Astrocyte of the hippocampus (primary cell): ENCODE measurements at places on chromosomes 4 and X.

GRCh38 chrX:45449982-45450381, 249.3 kb upstream of the DIPK2B start:
- peak; percentile 44 for DNase-seq

DNA sequence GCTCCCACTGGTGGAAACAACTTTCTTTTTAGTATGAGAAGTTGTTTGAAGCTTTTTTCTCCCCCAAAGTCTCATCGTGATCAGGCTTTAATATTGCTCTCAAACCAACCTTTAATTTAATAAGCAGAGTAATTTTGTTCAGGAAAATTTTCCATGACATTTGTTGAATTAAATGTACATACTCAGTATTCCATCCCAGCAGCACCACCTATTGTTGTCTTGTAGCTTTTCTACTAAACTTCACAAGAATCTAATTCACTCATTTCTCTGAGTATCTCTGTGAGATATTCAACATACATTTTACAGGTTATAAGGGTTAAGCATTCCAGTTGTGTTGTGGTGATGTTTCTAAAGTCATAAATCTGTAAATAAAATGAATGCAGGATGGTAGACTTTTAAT, 218.3 kb upstream of the HAND2 start:
- DNase-seq: no peak

- DNase-seq: no peak
Measured at GRCh38 chr4:152148057-152148456, 387.2 kb upstream of the GATB start.

DNA sequence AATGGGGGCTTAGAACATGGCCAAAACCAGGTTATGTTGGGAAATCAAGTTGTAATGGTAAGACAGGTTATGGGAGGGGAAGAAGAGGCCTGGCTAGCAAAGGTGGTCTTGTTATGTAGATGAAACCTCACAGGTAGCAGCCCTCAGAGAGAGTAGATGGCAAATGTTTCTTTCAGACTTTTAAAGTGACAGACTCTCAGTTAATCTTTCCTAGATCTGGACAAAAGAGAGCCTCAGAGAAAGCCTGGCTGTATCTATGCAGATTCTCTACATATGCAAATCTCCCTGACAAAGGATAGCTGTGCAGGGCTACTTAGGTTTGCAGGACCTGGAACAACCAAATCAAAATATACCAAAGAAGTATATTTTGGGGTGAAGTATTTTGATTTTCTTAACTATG, 284.1 kb upstream of the AMOT start:
- no peak for DNase-seq

DNA sequence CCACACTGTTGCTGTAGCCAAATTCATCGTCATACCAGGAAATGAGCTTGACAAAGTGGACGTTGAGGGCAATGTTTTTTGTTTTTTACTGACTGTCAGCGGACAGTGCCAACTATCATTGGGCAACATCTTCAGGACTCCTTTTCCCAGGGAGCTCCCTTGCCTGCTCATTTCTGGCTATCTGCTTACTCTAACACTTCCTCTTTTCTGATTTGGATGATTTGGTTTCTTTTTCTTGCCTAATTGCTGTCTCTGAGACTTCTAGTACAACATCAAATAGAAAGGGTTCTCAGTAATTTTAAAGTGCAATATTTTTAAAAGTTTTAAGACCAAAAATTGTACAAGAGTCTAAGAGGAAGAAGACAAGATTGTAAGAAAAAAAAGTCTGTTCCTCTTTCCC, 92.0 kb upstream of the KLHL4 start:
- no peak for DNase-seq

GRCh38 chr4:54268151-54268550, 39.1 kb downstream of the PDGFRA start:
- DNase-seq: no peak

DNA sequence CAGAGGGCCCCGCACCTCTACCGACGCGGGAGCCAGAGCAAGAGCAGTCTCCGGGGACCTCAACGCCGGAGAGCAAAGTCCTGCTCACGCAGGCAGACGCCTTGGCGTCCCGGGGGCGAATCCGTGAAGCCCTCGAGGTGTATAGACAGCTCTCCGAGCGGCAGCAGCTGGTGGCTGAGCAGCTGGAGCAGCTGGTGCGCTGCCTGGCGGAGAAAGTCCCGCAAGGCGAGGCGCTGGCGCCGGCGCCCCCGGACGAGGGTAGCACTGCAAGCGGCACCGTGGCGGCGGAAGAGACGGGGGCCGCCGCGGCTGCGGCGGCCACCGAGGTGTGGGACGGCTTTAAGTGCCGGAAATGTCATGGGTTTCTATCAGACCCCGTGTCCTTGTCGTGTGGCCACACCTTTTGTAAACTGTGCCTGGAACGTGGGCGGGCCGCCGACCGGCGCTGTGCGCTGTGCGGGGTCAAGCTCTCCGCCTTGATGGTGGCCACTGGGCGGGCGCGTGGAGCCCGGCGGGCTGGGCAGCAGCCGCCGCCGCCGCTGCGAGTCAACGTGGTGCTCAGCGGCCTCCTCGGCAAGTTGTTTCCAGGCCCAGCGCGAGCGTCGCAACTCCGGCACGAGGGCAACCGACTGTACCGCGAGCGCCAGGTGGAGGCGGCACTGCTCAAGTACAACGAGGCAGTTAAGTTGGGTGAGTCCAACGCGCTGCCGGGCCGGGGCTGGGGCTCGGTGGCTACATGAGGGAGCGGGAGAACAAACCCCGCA, 672 bp downstream of the LONRF3 start:
- peak; percentile 31 for DNase-seq

DNA sequence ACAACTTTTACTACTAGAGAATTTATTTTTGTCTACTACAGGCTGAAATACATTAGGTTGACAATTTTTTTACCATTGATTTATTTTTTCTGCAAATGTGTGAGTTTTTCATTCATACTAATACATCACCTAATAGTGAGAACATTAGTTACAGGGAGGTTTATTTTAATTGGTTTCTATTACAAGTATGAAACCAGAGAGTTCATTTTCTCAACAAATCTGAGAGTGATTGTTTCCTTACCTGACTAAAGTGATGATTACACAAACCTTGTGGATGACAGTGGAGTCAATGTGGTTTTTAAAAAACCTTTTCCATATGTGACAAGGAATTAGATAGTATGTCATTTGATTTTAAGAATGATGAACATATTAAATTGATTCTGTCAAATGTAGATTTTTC, 227.4 kb downstream of the PALLD start:
- no peak for DNase-seq

DNA sequence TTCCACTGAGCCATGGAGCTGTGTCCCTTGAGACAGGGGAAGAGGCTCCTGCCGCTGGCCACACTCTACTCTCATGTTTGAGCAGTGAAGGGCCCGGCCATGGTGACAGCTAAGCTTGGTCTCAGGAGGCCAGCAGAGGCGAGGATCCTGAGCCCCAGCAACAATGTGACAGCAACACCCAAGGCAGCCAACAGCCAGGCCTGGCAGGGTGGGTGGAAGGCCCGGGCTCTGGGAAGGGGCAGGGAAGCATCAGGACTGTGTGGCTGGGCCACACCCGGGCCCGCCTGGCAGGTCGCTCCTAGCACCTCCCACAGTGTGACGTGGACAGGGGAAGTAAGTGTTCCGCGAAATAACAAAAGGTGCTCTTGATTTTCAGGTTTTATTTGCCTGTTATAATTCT, 24.8 kb downstream of the L1CAM start:
- DNase-seq: no peak

DNA sequence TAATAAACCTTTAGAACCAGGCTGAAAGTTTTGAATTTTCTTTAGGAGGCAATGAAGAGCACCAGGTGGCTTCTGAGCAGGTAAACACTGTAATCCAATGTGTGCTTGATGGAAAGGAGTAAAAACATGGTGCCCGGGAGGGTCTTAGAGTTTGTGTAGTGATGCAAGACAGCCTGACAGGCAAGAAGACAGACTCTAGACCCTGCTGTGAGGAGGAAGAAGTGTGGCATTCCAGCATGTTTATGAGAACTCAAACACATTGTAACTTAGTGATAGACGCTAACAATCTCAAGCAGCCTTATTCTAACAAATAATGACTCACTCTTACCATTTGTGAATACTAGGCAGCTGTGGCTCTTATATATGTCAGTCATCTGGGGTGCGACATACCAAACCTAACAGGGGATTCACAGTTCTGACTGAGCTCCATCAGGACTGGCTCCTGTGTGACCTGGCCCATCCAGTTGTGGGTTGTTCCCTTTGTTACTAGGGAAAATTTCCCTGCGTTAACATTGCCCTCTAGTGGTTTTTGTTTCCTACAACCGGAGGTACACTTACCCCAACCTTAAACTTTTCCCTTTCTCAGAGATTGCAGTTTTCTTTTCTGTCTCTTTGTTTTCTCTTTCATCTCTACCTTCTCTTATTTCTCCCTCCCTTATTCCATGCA, 53.8 kb downstream of the VSIG4 start:
- peak; percentile 48 for DNase-seq

DNA sequence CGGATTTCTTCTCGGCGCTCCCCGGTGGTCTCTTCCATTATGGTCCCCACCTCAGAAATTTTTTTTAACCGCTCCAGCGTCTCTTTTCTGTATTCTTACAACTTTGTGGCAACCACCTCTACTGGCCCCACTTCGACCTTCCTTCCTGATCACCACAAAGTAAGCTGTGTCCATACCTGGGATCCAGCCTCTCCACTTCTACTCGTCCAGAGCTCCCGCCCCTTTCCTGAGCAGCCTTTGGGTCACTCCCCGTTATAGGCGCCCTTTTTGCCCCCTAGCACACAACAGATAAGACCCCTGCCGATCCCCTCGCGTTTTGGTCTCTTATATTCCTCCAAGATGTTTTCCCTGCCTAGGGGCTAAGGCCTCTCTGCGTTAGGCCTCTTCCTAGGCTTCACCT, 557 bp downstream of the PIGG start:
- no peak for DNase-seq
